G401 (cell line): ENCODE measurements at places on chromosomes 3 and 15.

GRCh38 chr3:178393824-178394223 lies 142.4 kb upstream of the KCNMB2 start:
- DNase-seq, result peak; percentile 14

- DNase-seq, result no peak
Observed at GRCh38 chr3:39205131-39205530, 12.7 kb upstream of the XIRP1 start.

DNA sequence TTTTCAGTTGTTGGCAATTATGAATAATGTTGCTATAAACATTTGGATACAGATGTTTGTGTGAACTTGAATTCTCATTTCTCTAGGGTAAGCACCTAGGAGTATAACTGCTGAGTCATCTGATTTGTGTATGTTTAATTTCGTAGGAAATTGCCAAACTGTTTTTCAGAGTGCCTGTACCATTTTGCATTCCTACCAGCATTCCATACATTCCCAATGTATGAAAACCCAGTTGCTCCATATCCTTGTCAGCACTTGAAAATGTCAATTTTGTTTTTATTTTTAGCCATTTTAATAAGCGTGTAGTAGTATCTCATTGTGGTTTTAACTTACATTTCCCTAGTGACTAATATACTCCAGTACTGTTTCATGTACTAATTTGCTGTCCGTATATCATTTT lies 98.5 kb upstream of the TSC22D2 start:
- DNase-seq, result no peak

DNA sequence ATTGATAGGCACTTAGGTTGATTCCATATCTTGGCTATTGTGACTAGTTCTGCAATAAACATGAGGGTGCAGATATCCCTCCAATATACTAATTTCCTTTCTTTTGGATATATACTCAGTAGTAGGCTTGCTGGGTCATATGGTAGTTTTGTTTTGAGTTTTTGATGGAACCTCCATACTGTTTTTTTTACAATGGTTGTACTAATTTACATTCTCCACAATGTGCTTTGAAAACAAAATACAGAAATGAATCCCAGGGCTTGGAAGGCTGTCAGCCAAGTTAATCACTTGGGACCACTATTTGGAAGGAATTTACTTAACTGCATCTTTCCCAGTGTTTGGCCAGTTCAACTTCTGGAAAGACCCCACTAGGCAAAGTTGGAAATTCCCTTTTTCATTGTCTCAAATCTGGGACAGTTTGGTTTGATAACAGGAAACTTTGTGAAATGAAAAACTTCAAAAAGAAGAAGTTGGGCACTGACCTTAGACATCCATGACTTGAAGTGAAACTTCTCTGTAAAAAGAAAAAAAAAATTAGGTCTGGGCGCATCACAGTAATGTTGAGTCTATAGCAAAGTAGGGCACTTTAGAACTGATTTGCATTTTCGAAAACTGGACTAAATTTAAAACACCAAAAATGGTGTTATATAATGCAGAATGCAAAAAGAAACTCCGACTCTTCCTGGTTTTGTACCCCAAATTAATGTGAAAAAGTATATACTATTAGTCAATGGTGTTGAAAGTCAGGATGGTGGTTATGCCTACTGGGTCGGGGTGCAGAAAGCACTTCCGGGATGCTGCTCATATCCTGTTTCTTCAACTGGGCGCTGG lies 6.0 kb downstream of the CTSH start:
- DNase-seq, result no peak

GRCh38 chr3:171494457-171495109 lies 34.4 kb upstream of the TNIK start:
- DNase-seq, result no peak

GRCh38 chr3:48466386-48467109 lies 20.0 kb downstream of the ATRIP start:
- no peak for DNase-seq

DNA sequence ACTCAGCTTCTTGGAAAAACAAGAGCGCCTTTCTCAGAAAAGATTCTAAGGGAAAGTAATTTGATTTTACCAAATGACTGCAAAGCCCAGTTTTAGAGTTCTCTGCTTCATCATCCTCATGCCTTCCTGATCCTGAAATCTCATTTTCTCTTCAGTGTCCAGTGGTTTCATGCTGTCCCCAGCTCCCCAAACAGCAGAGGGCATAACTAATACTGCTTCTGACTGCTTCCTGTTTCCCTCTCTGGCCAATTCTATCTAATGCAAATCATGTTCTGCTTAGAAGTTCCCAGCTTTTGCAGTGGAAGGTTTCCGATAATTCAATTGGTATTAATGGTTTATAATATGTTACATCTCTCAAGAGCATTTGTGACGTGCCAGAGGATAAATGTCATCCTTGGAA lies 161.1 kb downstream of the CLSTN2 start:
- DNase-seq, result no peak

DNA sequence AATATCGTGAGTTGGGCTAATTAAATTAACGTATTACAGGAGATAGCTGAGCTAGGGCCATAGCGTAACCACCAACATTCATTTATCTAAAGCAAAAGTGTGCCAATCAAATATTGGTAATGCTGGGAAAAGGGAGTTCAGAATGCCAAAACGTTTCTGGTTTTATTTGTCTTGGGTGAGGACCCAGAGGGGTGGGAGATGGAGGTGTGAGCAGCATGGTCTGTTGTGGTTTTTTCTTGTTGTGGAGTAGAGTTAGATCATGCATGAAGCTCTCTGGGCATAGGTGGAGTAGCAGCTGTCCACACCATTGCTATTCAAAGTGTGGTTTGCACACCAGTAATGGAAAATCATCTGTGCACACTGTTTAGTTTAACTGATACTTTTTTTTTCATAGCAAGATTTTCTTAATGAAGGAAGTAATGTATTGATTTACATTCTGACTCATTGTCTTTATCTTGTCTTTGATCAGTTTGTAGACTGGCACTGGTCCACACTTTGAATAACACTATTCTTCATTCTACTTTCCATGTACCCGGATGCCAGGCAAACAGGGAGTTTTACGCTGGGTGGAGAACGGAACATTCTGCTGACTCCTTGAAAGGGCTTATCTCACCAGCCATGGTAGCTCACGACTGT lies 50.8 kb upstream of the CRTC3 start:
- no peak for DNase-seq

DNA sequence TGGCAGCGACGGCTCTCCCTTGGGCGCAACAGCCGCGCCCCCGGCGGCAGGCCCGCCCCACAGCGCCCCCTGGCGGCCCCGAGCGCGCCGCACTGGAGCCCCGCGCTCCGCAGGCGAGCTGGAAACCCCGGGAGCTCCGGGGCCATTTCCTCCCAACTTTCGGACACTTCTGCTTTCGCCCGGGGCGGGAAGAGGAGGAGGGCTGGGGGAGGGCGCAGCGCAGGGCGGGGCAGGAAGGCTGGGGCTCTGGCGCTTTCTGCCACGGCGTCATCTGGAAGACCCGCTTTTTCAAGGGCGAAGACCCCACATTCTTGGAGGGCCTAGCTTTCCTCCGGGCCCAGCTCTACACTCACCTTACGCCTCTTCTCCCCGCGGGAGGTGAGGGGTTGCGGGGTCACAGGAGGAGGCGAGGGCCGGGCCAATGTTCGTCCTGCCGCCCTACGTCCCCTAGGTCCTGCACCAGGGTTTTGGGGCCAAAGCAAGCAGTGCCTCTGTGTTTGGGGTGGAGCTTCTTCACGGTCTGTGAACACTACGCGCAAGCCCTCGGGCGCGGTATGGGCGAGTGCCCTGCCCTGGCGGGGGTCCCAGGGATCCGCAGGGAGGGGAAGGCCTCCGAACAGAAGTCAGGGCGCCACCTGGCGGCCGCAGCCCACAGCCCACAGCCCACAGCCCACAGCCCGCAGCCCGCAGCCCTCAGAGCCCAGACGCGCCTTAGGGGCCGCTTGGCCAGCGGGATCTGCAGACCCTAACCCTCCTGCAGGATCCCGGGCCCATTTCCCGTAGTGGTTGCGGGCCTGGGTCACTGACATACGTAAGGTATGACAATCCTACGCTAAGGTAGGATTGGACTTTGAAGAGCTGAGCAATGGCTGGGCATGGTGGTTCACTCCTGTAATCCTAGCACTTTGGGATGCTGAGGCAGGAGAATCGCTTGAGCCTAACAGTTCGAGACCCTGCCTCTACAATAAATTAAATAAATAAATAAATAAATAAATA lies 31.1 kb downstream of the FOXL2 start:
- DNase-seq, result peak; percentile 79

GRCh38 chr3:27657404-27657803 lies 64.7 kb downstream of the EOMES start:
- DNase-seq, result no peak

DNA sequence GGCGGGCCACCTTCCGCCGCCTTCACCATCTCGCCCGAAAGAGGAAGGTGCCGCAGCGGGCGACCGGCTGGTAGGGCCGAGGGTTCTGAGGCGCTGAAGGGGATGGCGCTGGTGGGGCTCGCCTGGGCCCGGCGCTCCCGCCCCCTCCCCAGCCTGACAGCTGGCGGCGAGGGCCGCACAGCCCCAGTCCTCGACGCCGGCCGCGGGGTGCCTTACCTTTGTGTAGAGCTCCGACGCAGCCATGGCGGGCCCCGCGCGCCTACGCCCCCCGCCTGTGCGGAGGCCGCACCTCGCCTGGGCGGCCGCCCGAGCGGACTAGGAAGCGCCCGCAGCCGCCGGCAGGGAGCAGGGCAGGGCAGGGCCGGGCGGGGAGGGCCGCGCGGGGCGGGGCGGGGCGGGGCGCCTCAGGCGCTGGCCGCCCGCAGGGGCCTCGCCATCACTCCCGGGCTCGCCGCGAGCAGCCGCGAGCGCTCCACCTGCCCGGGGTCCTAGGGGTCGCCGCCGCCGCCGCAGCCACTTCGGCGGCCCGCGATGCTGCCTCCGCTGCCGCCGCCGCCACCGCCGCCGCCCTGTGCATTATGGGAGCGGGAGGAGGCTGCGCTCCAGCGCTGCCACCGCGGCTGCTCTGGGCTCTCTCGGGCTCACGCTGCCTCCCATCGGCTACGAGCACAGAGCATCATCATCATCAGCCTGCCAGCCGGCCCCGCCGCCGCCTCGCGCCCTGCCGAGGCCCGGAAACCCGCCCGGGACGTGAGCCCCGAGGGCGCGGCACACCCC lies at the start of gene MYO5A:
Gene MYO5A (minus strand): TSS at position 317 of the 777 bp plus-strand sequence. CDS start 74 bp downstream, at position 243.
- DNase-seq, result peak; percentile 77

DNA sequence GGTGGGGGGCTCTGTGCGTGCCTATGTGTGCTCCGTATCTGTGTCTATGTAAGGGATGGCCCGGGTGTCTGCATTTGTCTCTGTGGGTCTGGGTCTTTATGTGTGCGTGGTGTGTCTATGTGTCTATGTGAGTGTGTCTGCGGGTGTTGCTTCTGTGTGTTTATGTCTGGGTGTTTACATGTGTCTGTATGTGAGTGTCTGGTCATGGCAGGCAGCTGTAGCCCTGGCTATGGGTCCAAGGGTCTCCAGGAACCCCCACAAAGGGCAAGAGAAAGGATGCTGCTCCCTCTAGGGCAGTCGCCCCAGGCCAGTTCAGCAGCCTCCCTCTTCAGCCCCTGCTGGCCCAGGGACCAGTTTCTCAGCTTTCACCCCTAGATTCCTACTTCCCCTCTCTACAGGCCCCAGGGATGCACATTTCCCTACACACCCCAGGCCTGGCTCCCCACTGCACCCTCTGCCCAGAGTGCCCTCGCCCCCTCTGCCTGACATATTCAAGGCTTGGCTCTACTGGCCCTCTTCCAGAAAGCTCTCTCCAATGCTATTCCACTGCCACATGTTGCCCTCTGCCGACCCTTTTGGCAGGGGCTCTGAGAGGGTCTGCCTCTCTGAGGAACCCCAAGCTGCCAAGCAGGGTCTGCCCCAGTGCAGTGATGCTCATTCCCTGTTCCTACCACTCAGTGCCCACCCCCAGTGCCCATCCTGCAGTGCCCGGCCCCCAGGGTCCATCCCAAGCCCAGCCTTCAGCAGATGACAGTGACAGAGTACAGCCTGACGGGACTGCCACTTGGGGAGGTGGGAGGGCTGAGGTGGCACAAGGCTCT lies 1.0 kb upstream of the MYL3 start:
- DNase-seq, result no peak

GRCh38 chr3:175456466-175456865 lies 597.3 kb downstream of the NAALADL2 start:
- no peak for DNase-seq

DNA sequence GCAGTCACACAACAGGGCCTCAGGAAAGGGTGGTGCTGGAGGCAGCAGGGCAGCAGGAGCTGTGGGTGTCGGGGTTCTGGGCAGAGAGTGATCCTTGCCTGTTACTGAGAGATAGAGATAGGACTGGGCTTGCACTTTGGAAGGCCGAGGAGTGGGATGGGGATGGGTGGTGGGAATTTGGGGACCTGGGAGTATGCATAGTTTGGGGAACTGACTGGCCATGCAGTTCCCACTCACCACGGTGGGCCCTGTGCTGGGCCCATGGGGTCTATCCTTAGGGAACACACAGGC lies 192.5 kb upstream of the LINGO1 start:
- DNase-seq, result no peak

DNA sequence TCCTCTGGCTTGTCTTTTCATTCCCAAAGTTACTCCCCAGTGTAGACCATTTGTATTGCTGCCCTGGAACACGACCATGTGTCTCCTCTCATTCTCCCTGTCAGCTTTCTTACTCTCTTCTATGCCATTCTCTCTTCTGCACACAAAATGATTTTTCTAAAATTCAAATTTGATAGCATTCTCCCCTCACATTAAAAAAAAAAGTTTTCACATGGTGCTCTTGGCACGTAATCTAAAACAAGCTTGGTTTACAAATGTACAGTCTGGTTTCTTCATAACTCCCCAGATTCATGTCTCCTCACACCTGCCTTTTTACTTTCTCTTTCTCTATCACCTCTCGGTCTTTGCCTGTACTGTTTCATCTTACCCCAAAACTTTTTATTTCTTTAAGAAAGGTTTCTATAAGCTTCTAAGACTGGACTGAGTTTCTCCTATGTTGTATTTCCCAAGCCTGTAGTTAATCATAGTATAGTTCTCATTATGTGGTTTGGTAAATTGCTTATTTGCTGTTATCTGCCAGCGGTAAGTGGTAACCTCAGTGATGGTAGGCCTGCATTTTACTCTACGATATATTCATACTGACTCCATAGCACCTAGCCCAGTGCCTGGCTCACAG lies 31.2 kb downstream of the BCHE start:
- DNase-seq, result no peak

DNA sequence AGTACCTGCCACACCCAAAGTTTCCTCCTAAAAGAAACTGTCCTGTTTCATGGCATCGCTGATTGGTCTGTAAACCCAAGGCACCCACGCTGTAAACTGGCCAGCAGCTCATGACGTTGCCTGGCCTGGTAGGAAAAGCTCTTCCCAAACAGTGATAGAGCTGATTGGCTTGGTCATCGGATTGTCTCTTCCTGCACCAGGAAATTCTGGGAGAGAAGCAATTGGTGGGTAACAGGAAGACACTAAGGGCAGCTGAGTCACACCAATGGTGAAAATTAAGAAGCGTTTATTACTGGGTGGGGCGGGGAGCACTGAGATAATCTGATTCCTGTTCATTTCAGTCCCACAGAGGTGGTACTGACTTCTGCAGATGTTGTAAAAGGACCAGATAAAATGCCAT lies 31.0 kb downstream of the KLHL6 start:
- DNase-seq, result no peak
